NCI-H1105 treated with DMSO at 0.1 percent for 48 hours (cell line): ENCODE measurements at places on chromosomes 5 and 9.
A peak's percentile ranks its signal among the peaks of the same experiment; 100 is the strongest.

GRCh38 chr9:136840877-136841645 lies 1.2 kb upstream of the AJM1 start:
- DNase-seq: peak; percentile 53

GRCh38 chr5:95177456-95177855 lies 107.4 kb downstream of the MCTP1 start:
- no peak for DNase-seq

DNA sequence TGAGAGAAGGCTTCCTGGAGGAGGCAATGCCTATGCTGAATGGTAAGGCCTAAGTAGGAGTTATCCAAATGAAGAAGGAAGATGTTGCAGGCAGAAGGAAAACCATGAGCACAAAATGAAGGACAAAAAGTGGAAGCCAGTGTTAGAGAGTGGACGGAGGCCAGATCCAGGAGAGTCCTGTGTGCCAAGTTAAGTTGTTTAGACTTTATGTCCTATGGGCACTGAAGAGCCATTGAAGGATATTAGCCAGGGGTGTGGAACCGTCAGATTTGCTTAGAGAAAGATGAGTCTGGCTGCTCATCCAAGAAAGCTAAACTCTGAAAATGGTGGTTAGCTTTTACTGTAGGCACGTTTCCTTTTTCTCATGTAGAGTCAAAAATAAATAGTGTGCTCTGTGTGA lies 254.7 kb downstream of the ADAMTSL1 start:
- no peak for DNase-seq

DNA sequence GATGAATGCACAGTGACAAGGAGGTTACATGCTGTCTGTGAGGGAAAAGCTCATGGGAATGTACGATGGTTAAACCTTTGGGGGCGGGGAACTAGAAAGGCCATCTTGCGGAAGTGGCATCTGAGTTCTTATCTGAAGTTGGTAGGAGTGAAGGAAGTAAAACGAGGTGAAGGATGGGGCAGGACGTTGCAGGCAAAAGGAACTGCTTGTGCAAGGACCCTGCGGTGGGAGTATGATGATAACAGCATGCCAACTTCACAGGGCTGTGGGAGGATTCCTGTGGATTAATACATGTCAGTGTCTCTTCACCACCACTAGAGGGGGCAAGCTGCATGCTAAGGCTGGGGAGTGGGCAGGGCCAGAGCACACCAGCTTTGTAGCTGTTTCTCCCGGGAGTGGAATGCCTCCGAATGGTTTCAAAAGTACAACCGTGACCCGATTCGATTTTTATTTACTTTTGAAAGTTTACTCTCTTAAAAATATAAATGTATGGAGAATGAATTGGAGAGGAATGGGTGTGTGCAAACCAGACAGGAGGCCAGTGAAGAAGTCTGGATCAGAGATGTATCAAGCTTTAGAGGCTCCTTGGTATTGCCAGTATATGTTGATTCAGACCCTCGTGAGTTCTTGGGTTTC lies 62.5 kb downstream of the CYFIP2 start:
- DNase-seq: peak; percentile 46

DNA sequence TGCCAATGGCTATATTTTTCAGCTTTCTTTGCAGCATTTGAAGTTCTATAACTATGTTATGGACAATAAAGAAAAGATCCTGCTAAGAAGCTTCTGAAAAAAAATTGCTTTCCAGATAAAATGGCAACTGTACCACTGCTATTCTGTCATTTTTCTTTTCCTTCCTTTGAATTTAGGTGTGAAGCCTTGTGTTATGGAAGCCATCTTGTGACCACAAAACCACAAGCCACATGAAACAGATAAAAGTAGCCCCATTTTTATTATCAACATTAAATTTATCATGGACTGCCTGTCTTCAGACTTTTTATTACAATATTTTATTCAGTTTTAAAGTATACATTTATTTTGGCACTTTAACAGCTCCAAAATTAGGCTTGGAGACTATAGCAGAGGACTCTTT lies 289.9 kb upstream of the ACTBL2 start:
- DNase-seq: no peak

DNA sequence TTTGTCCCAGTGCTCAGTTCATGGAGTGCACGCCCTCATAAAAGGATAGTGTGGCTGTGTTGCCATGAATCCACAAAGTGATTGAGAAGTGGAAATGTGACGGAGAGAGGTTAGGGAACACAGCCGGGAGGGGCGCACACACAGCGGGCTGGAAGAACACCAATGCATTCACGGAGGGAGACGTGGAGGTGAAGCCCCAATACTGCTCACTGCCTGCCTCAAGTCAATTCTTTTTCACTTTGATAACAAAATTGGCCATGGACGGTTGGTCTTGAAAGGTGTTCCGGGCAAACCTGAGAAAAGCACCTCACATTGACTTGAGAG lies 424.1 kb downstream of the MED10 start:
- no peak for DNase-seq

DNA sequence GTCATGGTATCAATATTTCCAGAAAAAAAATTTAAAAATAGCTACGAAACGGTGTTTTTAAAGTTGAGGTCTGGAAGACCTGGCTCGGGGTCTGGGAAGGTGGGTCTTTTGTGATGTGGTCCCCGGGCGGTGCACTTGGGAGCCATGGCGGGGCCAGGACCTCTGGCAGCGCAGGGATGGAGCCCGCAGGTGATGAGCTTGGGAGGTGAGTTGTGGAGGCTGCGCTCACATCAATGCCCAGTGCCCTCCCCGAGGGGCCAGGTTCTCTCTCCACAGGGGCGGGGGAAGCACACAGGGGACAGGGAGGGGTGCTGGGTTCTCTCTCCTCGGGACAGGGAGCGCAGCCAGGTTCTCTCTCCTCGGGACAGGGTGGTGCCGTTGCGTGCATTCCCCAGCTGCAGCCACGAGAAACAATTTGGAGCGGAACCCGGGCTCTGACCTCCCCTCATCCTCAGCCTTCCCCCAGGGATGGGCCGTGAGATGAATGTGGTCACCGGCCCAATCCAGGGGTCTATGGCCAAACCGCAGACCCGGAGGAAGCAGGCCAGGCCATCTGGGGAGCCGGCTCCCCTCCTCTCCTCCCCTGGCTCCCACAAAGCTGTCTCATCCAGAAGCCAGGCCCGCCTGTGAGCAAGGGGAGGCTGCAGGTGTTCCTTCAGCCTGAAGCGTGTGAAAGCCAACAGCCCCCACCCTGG lies 25.8 kb downstream of the DBH start:
- no peak for DNase-seq

- no peak for DNase-seq
Observed at GRCh38 chr9:92312887-92313623, 12.1 kb downstream of the NOL8 start.

- DNase-seq: peak; percentile 3
Observed at GRCh38 chr9:86301686-86302085, 19.3 kb upstream of the ISCA1 start.

- DNase-seq: no peak
Observed at GRCh38 chr5:134949316-134949715, 18.4 kb upstream of the CATSPER3 start.

- no peak for DNase-seq
Observed at GRCh38 chr9:106981396-106982287, 118.7 kb downstream of the ZNF462 start.

GRCh38 chr5:174044466-174045254 lies 846 bp upstream of the NSG2 start:
- DNase-seq: no peak

GRCh38 chr5:29930316-29930715 lies 1263.2 kb upstream of the CDH6 start:
- DNase-seq: no peak

DNA sequence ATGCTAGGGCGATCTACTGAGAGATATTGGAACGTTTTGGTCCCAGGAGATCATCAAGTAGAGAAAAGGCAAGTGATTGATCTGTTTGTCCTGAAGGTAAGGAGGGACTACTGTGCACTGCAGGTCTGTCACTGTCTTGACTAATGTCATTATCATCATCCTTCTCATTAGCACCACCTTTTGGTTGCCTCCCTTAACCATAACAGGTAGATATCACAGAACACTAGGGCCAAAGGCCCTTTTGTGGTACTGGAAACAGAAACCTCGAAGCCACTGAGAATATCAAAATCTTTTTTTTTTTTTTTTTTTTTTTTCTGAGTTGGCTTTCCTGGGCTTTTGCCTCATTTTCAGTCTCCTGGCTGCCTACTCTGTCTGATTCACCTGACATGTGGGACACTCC lies 134.0 kb downstream of the KCTD16 start:
- no peak for DNase-seq

DNA sequence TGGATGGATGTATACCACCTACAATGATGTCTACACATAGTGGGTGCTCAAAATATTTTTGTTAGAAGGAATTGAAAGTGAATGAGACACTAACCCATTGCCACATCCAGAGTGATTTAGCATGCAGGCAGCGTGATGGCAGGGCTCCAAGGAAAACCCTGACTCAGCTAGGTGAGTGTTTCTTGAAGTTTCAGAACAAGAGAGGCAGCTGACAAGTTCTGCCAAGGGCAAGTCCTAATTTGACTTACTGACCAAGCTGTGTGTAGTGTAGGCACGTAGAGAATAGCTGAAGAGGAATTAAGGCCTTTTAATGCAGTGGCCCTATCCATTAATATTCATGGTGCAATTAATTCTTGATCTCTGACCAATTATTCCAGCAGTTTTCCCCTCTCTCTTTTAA lies 107.8 kb upstream of the ATP10B start:
- DNase-seq: peak; percentile 0

GRCh38 chr5:96463091-96463490 lies 30.0 kb upstream of the PCSK1 start:
- peak; percentile 55 for DNase-seq
